ENCODE measurements at places on chromosomes 11 and 22. TPM values are rescaled to one million over a fixed set of nuclear protein-coding genes. Genes with fewer than 3 reads are reported as not detected.

Gene ADM2
- total RNA-seq = 0.99 TPM

DNA sequence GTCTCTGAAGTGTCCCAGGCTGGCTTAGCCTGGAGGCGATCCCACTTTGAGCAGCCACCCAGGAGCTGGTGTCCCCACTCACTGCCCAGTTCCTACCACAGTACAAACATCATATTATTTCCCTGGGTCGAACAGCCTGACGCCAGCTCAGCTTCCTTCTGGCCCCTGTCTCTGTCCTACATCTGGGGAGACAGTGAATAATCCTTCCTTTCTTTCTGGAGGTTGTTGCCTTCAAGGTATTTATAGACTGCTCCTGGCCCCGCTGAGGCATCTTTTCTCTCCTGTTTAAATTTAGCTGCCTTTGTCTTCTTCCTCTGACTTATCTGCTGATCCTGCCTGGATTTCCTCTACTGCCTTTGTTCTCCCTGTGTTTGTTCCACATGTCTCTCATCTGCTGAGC is 56.8 kb upstream of the LRRC55 start:
- DNase-seq = peak; percentile 39

- no peak for DNase-seq
Observed at GRCh38 chr11:64482588-64482987, 108.4 kb upstream of the SLC22A12 start.

- DNase-seq = no peak
Observed at GRCh38 chr22:36349726-36350125, 38.0 kb downstream of the MYH9 start.

DNA sequence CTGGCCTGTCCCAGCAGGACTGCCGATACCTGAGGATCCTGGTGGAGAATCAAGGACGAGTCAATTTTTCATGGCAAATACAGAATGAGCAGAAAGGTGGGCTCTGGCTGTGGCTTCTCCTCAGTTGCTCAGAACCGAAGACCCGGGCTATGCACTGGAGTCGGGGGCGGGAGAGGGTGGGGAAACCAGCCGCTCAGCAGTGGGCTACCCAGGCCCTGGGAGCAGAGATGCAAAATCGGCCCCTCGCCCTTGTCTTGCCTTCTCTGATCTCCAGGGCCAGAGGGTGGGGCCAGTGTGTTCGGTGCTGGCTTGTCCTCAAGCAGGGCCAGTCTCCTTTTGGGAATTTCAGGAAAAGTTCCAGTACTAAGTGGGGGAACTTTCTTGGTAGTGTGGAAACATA is 18.4 kb upstream of the GLB1L2 start:
- DNase-seq = no peak

DNA sequence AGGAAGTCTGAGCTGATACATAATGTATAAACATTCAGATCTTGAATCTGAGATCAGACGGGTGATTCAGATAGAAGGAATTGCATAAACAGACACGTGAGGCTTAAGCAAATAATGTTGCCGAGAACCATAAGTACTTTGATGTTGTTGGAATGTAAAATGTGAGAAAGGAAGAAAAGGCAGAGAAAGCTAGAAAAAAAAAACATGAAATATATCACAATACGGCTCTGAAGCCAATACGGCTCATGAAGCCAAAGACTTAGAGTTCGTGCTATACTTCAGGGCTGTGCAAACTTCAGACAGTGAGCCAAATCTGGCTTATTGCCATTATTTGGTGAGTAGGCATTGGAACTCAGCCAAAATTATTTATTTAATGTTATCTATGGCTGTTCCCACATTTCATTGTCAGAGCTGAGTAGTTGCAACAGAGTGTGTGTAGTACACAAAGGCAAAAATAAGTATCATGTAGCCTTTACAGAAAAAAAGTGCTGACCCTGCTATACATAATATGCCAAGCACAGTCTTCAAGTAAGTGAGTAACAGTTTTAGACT is 673.3 kb downstream of the CNTN5 start:
- DNase-seq = no peak

GRCh38 chr22:33917744-33918406 is 2.4 kb downstream of the LARGE1 start:
- peak; percentile 31 for DNase-seq

DNA sequence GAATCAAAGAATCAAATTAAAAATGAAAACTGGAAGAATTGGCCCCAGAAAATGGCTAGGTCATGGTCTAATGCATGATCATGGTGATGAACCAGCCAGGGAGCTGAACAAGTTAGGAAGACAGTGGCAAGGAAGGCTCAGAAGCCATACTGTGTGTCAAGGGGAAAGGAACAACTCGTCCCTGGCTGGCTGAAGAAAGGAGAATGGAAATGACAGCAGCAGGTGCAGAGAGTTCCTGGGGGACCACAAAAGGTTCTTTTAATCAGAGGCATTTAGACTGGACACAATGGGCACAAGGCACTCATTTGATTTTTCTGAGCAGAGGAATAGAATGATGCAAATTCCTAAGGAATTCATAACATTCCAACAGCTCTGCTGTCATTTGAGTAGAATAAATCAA is 209.9 kb downstream of the LARGE1 start:
- no peak for DNase-seq

DNA sequence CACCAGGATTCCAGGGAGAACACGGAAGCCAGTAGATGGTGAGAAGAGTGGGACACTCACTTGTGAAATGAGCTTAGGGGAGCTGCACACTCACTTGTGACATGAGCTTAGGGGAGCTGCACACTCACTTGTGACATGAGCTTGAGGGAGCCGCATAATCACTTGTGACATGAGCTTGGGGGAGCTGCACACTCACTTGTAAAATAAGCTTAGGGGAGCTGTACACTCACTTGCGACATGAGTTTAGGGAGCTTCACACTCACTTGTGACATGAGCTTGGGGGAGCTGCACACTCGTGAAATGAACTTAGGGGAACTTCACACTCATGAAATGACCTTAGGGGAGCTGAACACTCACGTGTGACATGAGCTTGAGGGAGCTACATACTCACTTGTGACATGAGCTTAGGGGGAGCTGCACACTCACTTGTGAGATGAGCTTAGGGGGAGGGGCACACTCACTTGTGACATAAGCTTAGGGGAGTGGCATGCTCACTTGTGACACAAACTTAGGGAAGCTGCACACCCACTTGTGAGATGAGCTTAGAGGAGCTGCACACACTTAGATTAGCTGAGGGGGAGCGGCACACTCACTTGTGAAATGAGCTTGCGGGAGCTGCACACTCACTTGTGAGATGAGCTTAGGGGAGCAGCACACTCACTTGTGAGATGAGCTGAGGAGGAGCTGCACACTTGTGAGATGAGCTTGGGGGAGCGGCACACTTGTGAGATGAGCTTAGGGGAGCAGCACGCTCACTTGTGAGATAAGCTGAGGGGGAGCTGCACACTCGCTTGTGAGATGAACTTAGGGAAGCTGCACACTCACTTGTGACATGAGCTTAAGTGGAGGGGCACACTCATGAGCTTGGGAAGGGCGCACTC is 59.0 kb downstream of the NCAPD3 start:
- no peak for DNase-seq

- DNase-seq = no peak
Observed at GRCh38 chr11:8746331-8746974, 63.9 kb downstream of the RPL27A start.

All from lung microvascular endothelial cell (primary cell).